Renal pelvis (tissue), 12 donors: ENCODE measurements at places on chromosomes 13 and 19. TPM values are rescaled to one million over a fixed set of nuclear protein-coding genes. Genes with fewer than 3 reads are reported as not detected.

- DNase-seq, result no peak
Measured at GRCh38 chr19:10092648-10093294, 6.7 kb downstream of the SHFL start.

SPTBN4 gene
- polyA plus RNA-seq, result 1.4 TPM

DNA sequence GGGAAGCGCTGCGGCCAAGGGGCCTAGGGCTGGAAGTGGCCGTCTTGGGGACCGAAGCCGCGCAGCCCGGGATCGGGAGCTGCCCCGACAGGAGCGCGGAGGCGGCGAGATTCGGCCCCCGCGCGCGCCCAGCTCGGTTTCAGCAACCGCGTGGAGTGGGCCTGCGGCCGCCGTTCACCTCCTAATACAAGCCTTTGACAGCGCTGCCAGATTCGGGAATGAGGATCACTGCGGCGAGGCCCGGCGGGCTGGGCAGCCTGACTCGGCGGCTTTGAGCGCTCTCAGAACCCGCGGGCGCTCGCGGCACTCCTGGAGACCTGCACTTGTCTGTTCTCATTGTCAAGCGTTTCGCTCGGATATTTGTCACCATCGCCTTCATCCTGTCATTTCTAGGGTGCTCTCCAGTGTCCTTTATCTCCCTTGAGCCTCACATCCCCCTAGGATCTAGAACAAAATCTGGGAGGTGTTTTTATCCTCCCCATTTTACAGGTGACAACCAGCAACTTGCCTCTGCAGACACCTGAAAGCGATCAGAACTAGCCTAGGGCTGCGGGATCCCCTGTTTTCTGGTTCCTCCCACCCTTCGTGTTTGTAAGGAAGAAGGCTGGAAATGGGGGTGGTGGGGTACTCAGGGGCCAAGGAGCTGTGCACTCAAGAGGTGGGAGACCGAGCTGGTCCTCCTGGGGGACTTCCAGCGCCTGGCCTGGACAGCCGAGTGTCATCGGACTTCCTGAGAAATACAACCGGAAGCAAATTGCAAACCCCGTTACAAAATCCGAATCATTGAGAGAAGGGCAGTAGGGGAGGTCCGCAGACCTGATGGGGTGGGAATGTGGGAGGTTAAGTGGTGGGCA is 1.5 kb upstream of the CDX2 start:
- DNase-seq, result no peak

- DNase-seq, result no peak
Measured at GRCh38 chr13:23902975-23903905, 5.9 kb upstream of the C1QTNF9B start.

ZNF563 gene
- polyA plus RNA-seq, result 5.1 TPM

SUPT20H gene
- 111 TPM for polyA plus RNA-seq

MISP3 gene
- polyA plus RNA-seq, result 8.2 TPM

- no peak for DNase-seq
Measured at GRCh38 chr19:38674388-38675171, 27.1 kb downstream of the ACTN4 start.

DNA sequence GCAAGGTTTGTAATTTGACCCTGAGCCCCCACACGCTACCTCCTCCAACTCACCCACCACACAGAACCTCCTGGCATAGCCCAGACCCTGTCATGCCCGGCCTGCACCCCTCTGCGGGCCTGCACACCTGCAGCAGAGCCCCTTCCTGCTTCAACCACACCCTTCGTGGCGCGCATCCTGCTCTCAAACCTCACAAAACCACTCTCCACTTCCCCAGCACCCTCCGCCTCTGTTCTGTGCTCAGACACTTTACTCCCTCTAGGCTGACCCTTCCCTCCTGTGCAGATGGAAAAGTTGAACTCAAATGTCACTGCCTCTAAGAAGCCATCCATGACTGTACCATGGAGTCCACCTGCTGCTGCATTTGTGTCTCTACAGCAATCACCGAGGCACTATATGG is 28.5 kb downstream of the FAAP24 start:
- DNase-seq, result no peak

- DNase-seq, result peak; percentile 78
Measured at GRCh38 chr19:28577233-28577632, 635.7 kb downstream of the UQCRFS1 start.

GRCh38 chr19:54608792-54609191 is 15.4 kb downstream of the LILRA1 start:
- no peak for DNase-seq

GRCh38 chr13:57969951-57970350 is 338.4 kb downstream of the PCDH17 start:
- DNase-seq, result peak; percentile 24

IGFL2 gene
- 0.12 TPM for polyA plus RNA-seq

NDFIP2 gene
- 59.0 TPM for polyA plus RNA-seq

GRCh38 chr19:7500811-7501450 is 12.1 kb upstream of the PEX11G start:
- DNase-seq, result peak; percentile 72

DNA sequence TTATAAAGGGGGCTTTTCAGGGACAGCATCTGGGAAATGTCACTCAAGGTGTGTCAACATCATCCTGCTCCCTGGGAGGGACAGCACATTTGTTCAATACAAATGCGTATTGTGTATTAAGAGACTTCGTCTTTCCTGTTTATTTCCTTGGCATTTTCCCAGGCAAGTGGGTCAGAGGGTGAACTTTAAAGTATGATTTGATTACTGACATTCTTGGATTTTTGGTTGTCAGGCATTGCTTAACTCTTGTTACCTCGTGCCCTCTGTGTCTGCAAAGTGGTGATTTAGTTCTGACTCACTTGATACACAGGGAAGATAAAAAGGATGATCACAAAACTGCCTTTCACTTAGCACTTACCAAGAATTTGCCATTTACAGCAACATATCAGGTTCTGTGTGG is 292.7 kb downstream of the SUCLA2 start:
- no peak for DNase-seq

ZNF98 gene
- 1.0 TPM for polyA plus RNA-seq

ABCA7 gene
- polyA plus RNA-seq, result 9.6 TPM

DNA sequence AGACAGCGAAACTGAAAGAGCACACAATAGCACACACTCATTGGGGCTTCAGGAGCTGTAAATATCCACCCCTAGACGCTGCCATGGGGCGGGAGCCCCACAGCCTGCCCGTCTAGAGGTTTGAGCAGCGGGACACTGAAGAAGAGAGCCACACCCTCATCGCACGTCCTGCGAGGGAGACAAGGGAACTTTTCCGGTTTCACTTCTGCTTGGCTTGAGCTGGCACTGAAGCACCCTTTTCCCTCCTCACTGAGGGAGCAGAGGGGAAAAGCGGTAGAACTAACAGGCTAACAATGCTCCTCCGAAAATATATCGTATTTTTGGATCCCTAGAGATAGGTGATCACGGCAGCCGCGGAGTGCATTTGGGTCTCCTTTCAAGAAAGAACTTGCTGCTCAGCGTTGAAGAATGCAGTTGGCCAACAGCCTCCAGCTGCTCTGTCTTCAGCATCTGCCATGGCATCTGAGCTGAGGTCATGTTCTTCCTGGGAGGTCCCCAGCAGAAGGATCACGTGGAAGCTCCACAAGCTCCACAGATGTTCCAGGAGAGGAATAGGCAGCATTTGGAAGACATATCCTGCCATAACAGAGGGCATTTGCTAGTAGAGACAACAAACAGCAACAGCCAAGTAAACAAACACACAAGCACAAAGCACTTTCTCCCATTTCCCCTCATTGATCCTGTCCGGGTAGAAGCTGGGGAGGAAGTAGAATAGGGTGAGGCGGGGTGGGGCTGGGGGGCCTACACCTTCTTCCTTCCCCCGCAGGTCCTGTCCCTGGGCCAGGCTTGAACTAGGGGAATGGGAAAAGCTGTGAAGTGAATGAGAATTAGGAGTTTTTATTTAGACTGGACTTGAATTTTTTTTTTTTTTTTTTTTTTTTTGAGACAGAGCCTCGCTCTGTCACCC is 44.8 kb upstream of the ALOX5AP start:
- DNase-seq, result peak; percentile 58

DNA sequence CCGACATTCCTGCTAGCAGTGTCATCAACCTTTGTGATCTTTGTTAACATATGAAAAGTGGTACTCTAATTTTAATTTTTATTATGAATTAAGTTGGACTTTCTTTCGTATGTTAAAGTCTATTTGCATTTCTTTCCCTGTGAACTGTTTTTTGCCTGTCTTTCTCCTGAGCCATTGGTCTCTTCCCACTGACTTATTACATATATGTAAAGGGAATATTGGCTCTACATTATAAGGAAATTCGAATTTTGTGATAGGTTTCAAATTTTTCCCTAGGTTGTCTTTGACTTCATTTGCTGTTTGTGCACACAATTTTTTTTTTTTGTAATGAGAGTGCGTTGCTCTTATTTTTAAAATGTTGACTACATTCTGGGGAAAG is 442 bp upstream of the CDC16 start:
- DNase-seq, result no peak

DNA sequence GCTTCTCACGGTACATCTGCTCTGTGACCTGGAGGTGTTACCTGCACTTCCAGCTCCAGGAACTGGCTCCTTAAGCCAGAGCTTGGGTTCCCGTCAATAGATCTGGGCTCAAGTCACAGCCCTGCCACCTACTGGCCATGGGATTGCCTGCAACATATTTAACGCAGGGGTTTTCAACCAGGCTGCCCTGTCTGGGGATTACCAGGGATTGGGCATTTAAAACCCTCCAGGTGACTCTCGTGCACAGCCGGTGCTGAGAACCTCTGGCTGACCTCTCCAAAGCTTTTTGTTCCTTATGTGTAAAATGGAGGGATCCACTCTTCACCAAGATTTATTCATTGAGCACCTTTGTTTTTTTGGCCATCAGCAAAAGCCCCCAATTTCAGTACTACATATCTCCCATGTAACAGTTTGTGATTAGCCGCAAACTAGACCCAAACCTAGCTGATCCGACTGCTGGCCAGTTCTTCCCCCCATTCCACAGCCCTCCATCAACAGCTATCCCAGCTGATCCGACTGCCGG is 76.6 kb upstream of the STK24 start:
- DNase-seq, result peak; percentile 79

- no peak for DNase-seq
Measured at GRCh38 chr19:15285896-15286591, 46.3 kb downstream of the BRD4 start.

DNA sequence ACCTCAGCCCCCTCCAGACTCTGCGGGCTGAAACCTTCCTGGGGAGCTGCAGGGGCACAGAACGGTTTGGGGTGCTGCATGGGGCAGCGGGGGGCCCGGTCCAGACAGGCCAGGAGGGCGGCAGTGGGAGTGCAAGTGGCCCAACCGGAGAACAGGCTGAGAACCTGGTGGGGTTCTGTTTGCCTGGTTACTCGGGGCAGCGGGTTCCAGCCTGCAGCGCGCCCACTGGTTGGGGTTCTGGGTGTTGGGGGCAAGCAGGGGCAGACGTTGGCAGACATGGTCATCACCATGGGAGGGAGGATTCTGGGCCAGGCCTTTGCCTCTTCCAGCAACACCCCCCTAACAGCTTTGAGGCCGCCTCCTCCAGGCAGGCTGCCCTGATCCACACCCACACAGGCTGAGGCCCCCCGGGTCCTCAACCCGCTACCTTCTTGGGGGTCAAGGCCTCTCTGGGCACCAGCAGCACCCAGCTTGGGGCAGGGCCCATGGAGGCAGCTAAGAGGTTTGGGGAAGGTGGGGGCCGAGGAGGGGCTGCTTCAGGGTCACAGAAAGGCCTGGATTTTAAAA is at the start of gene PRR22:
Gene PRR22, minus strand, starts transcription at position 166 of the 567 bp plus-strand sequence. Its CDS starts 86 bp downstream, at position 80.
- DNase-seq, result no peak

DNA sequence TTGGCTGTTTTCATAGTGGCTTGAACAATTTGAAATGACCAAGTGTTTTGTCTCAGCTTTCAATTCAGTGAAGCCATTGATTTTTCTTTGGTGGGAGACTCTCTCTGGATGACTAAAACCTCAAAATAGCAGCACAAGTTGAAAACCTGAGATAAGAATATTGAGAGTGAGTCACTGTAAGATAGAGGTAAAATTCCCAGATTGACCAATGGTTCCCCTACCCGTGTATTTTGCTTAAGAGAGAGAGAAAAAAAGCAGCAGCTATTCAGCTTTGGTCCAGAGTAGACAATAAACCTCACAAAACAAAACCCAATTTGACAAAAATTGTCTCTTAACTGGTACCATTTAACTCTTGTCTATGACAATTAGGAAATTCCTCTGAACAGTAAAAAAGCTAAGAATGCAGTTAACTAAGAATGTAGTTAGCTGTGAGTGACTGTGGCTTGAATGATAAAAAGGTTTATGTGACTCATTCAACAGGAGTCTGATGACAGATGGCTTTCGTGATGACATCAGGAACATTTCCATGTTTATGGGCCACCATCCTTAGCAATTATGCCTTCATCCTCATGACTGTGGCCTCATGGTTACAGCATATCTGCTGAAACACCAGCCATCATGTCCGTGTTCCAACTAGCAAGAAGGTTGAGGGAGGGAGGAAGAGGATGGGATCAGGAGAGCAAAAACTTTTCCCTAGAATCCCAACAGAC is 356.9 kb downstream of the NDFIP2 start:
- DNase-seq, result no peak

GRCh38 chr19:8239528-8240273 is 30.5 kb downstream of the CERS4 start:
- DNase-seq, result no peak

- no peak for DNase-seq
Measured at GRCh38 chr13:27170221-27170515, 1.4 kb downstream of the USP12 start.

SLC1A5 gene
- polyA plus RNA-seq, result 50.2 TPM

- DNase-seq, result no peak
Measured at GRCh38 chr19:30116530-30116929, 174.5 kb downstream of the URI1 start.

GRCh38 chr19:3849092-3849491 is 19.7 kb downstream of the ZFR2 start:
- DNase-seq, result no peak

- DNase-seq, result no peak
Measured at GRCh38 chr13:62525652-62526051, 1110.0 kb upstream of the PCDH20 start.

DNA sequence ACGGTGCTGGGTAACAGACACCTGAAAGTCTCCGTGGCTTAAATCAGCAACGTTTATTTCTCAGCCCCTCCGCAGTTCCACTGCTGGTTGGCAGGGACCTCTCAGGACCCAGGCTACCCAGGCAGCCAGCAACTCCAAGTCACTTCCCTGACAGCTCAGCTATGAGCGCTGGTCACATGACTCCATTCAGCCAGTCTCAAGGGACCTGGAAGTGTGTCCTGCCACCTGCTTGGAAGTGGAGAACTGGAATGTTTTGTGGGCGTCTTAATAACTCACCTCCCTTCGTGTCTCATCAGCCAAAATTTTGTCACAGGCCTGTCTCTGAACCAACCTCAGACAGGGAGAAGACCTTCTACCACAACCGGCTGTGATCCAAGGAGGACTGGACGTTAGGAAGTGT is 72.8 kb downstream of the DPF1 start:
- DNase-seq, result no peak

DNA sequence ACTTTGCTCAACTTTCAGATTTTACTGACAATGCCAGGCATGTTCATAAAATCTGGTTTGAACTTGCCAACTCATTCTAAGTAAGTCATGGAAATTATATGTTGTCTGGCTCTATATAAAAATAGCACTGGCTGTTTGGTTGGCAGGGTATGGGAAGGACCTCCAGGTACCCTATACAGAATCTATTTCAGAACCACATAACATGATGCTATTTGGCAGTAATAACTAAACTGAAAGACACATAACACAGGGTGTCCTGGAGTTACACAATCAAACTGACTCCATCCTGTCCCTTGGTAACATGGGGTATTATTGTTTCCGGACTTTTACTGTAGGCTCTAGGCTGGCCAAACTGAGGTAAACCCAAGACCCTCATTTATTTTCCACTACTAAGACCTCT is 248.8 kb downstream of the RGCC start:
- no peak for DNase-seq

- DNase-seq, result no peak
Measured at GRCh38 chr19:16085115-16085514, 8.8 kb downstream of the TPM4 start.

ZNF208 gene
- polyA plus RNA-seq, result 2.3 TPM

ADM5 gene
- polyA plus RNA-seq, result 2.1 TPM

ZNF66 gene
- 7.7 TPM for polyA plus RNA-seq
